NCI-H1092 (cell line): ENCODE measurements at places on chromosomes 3 and 15.

DNA sequence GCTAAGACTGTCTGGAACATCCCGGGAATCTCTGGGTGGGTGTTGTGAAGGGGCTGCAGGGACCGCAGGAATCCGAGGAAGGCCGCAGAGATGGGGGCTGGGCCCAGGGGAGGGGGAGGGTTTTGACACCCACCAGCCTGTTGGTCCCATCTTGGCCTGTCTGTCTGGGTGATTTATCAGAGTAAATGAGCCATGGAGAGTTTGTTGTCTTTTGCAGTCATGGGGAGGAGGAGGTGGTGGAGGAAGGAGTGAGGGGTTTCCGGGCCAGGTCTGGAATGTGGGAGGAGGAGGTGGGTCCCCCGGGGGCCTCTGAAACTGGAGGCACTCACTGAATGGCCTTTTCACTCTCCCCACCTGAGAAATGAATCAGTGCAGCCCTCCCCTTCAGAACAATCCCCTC is 11.5 kb downstream of the SEMA3F start:
- DNase-seq, result no peak

GRCh38 chr15:38809621-38810020 is 245.0 kb upstream of the RASGRP1 start:
- DNase-seq, result no peak

GRCh38 chr3:118744186-118744585 is 290.5 kb downstream of the IGSF11 start:
- DNase-seq, result no peak

DNA sequence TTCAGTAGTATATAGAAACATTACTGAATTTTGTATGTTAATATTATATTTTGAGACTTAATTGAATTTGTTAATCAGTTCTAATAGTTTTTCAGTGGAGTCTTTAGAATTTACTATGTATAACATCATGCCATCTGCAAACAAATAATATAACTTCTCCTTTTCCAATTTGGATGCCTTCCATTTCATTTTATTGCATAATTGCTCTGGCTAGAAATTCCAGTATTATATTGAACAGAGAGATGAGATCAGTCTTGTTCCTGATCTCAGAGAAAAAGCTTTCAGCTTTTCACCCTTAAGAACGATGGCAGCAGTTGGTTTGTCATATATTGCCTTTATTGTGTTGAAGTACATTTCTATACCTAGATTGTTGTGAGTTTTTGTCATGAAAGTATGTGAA is 40.4 kb downstream of the OR4F15 start:
- DNase-seq, result no peak

DNA sequence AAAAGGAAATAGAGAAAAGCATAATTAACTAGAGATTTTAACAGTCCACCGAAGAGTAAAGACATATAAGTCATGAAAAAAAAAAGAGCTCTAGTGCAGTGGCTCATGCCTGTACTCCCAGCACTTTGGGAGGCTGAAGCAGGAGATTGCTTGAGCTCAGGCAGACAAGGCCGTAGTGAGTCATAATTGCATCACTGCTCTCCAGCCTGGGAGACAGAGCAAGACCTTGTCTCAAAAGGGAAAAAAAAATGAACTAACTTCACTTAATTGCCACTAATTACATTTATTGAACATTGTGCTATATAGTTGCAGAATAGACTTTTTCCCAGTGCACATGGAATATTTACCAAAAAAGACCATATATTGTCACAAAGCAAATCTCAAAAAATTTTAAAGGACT is 221.8 kb downstream of the CBLB start:
- no peak for DNase-seq
